H7 (cell line): ENCODE measurements at places on chromosomes 13 and 19. TPM values are rescaled to one million over a fixed set of nuclear protein-coding genes. Genes with fewer than 3 reads are reported as not detected.

The ITGBL1 gene
- total RNA-seq = 0.03 TPM in 1 of 2 replicates, not detected in the other

The NKPD1 gene
- total RNA-seq = 0.24 and 0.70 TPM in 2 replicates

The RFPL4AL1 gene
- not detected in 2 replicates for total RNA-seq

The AMER2 gene
- 0.15 and 0.17 TPM in 2 replicates for total RNA-seq

The SIGLECL1 gene
- not detected in 2 replicates for total RNA-seq

The ZNF98 gene
- total RNA-seq = not detected in 2 replicates

GRCh38 chr19:16200038-16201010, 2.6 kb downstream of the AP1M1 start:
- DNase-seq = peak; percentile 35

GRCh38 chr13:41413872-41414271, 43.5 kb upstream of the RGCC start:
- DNase-seq = no peak

- no peak for DNase-seq
Observed at GRCh38 chr13:49320975-49321374, 73.2 kb downstream of the CDADC1 start.

DNA sequence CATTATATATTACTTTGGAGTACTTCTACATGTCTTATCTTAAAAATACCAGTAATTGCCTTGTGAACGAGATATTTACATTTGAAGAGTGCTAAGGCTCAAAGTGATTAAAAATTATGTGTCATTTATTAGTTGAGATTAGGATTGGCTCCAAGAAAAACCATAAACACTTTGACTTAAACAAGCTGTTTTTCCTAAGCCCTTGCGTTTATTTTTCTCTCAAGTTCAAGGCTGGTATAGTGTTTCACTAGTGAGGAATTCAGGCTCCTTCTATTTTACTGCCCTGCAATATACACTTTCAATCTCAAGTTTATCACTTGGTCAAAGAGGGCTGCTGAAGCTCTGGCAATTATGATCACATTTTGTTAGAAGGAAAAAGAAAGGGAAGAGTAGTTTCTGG, 49.9 kb downstream of the UFM1 start:
- no peak for DNase-seq

DNA sequence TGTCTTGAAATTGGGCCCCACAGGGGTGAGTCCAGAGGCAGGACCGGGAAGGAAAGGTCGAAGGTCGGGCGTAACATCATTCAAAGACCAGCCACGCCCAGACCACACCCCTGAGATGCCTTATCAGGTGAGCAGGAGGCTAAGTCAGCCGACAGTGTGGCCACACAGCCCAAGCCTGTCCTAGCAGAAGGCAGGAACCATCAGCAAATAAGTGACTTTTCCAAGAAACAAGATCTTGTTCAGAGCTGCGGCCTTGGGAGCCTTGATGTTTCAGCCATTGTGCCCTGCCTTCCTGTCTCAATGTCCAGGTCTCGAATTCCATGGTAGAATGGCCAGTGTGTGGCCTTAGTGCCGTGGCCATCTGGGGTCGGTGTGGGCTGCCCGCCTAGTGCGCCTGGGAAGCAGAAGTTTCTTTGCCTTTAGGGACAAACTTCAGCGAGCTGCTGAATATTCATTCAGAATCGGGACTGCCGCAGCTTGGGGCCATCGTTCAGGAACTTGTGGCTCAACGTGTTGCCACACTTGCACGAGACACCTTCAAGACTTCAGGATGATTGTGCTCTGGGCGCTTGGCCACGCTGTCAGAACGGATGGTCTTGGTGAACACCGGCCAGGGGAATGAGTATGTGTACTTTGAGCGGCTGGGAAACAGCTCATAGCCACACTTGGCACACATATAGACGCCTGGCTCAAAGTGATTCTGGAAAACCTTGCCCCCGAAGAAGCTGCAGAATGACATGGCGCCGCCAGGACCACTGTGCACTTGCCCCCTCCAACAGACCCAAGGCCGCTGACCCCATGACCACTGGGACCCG, 6.1 kb upstream of the IFNL4 start:
- DNase-seq = no peak

DNA sequence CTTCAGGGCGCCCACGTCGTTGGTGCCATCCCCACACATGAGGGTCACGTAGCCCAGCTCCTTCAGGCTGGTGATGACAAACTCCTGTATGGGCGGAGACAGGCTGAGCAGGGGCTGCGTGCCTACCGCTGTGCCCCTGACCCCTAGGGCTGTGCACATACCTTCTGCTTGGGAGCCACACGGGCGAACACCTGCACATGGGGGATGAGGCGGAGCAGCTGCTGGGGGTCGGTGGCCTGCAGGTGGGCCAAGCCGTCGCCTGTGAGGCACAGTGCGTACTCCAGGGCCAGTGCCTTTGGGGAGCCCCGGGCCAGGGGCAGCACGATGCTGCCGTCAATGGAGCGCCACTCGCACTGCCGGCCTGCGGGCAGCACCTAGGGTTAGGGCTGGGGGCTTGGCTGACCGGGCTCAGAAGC, 6.1 kb upstream of the GMIP start:
- peak; percentile 41 for DNase-seq

DNA sequence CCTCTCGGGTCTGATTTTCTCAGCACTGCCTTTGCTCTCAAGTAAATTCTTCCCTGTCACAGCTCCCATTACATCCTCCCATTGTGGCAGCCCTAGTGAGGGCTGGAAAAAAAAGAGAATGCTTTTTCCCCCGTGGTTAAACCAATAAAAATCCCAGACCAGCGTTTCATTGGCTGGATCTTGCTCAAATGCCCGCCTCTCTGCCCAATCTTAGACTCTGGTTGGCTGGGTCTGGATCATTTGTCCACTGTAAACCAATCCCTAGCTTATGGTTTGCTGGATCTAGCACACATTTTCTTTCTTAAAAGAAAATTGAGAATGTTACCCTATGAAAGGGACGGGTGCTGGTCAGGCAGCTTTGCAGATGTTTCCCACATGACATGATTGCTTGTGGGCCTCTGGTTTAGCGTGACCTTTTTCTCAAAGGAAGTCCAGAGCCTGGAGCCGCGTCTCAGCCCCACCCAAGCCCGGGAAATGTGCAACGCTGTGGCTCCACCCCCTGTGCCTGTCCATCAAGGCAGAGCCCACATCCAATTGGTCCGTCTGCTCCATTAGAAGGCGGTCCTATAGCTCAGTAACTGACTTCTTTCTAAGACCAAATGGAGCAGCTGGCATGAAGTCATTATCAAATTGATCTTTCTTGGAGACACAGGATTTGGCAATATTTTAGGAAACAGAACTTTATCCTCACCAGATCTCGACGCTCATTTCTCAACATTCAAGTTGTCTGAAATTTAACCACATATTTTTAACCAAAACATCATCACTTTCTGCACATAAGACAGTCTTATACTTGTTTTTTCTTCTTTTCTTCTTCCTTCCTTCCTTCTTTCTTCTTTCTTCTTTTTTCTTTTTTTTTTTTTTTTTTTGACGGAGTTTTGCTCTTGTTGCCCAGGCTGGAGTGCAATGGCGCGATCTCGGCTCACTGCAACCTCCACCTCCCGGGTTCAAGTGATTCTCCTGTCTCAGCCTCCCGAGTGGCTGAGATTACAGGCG, 2.6 kb upstream of the MCEMP1 start:
- peak; percentile 92 for DNase-seq

DNA sequence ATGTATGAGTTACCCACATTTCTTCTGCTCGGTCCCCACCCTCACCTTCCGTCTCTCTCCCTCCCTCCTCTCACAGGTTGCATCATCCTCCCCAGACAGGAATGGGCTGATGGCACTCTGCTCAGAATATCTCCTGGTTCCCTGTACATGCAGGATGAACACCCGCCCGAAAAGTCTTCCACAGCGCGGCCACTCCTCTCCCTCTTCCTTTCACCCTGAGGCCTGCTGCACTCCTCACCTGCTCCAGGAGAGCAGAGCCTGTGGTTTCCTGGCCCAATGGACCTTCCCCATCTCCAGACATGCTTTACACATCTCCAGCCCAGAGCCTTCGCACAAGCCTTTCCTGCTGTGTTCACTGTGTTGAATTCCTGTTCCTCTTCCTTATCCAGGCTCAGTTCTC, 40.9 kb downstream of the GSX1 start:
- no peak for DNase-seq

DNA sequence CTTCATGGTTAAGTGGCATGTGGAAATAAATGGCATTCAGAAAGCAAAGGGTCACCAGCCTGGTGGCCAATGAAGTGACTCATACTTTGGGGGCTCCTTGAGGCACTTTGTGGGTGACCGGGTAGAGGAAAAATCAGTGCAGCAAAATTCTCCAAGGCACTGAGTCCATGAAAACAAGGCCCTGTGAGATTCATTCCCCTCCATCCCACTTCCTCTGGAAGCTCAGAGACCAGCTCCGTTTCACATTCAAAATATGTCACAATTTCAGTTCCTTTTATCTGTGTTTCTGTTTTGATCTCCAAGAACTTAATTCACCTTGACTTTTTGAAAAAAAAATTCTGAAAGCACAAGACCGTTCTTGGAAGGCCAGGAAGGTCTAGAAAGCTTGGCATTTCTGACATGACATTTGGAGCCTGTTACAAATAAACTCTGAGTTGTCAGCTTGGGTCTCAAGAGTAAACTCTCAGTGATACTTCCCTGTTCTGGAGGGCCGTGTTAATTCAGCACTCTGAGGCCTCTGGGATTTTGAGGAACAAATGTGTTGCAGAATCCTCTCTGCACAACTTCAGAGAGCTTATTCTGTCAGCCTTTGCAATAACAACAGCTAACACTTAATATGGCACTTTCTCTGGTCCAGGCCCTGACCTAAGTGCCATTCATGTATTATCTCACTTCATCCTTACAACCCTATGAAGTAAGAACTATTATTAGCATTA, 6.8 kb downstream of the CYSLTR2 start:
- DNase-seq = no peak

- DNase-seq = no peak
Observed at GRCh38 chr13:110925023-110925612, 10.2 kb upstream of the ANKRD10 start.

DNA sequence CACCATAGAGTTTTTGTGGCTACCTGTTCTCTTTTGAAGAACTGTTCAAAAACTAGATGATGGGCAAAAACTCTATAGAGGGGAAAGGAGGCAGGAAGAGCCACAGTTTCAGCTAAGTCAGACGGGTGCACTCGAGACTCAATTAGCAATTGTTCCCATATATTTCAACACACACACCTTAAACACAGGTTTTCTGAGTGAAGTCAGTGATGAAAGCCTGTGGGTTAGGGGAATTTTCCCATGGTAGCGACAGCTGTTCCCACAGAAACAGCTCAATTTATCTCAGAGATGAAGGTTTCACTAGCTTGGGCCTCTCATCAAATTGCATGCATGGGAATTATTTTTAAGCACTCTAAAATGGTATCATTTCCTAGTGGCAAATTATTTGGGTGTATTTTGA, 143.4 kb downstream of the ZIC5 start:
- DNase-seq = no peak

DNA sequence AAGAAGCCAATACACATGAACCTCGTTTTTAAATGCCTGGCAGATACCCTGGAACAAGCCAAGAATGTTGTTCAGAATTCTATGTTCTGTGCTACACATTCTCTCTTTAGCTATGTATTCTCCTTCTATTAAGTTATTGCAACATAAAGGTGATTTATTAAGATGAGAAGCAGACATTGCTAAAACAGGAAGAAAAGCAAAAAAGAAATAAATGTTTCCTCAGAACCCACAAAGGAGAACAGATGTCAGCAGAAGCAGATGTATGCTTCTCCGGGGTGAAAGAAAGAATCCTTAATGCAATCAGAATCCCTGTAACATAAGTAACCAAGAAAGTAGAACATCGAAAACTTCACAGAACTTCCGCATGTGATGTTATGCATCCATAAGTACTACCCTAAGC, 302.9 kb downstream of the DCT start:
- no peak for DNase-seq

DNA sequence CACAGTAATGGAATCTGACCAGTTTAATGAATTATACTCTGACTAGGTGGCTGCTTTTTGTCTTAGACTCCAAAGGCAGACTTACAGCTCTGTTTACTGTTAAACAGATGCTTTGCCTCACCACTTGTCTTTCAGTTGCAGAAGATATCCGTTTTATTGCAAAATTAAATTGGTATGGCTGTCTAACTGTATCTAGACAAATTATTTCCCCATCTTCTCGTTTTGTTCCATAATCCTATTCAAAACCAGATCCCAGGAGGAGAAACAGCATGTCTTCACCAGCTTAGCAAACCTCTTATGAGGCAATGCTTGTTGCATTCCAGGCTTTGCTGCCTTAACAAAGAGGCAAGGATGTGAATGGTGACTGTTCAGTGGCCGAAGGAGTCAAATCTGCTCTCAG, 215.6 kb downstream of the TDRD3 start:
- DNase-seq = no peak

DNA sequence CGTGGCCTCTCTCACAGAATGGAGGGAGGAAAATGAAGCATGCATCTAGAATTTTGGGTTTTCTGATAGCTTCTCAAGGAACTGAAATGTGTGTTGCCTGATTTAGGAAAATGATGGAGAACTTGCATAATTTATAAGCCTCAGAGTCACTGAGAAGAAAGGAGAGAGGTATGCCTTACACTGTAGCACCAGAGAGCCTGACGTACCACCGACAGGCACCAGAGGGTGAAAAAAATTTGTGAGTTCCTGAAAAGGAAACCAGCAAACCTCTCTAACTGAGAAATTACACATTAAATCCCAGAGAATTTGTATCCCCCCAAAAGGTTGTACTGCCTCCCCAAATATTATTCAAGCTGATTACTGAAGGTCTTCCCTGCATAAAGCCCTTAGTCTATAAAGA, 915.3 kb upstream of the SLITRK6 start:
- DNase-seq = no peak

- DNase-seq = no peak
Observed at GRCh38 chr19:52114691-52115090, 19.1 kb upstream of the ZNF841 start.
